Breast epithelium (tissue), 4 donors: ENCODE measurements at places on chromosomes 7 and 10. TPM values are rescaled to one million over a fixed set of nuclear protein-coding genes. Genes with fewer than 3 reads are reported as not detected.

Gene NPSR1
- not detected for total RNA-seq

Gene CHCHD3
- total RNA-seq, result 53.1 TPM

Gene GJD4
- total RNA-seq, result not detected

Gene ARL5B
- total RNA-seq, result 23.6 TPM

Gene CYP3A7
- total RNA-seq, result not detected

Gene CTAGE8
- 0.48 TPM for total RNA-seq

Gene CFAP43
- total RNA-seq, result 8.5 TPM

Gene TMEM236
- total RNA-seq, result 2.9 TPM
